ENCODE measurements at places on chromosomes 12 and 14. TPM values are rescaled to one million over a fixed set of nuclear protein-coding genes. Genes with fewer than 3 reads are reported as not detected.

The EVL gene
- total RNA-seq, result 36.1 TPM

The KRT73 gene
- not detected for total RNA-seq

The KRT71 gene
- not detected for total RNA-seq

The AQP5 gene
- 0.83 TPM for total RNA-seq

The PZP gene
- 0.05 TPM for total RNA-seq

The OR6C4 gene
- not detected for total RNA-seq

The HSP90AA1 gene
- total RNA-seq, result 113 TPM

The SLCO1B1 gene
- not detected for total RNA-seq

The RNF212B gene
- not detected for total RNA-seq

The OAS2 gene
- 1.5 TPM for total RNA-seq

The TAS2R14 gene
- 0.92 TPM for total RNA-seq
